ENCODE measurements at places on chromosomes 12 and 14.

DNA sequence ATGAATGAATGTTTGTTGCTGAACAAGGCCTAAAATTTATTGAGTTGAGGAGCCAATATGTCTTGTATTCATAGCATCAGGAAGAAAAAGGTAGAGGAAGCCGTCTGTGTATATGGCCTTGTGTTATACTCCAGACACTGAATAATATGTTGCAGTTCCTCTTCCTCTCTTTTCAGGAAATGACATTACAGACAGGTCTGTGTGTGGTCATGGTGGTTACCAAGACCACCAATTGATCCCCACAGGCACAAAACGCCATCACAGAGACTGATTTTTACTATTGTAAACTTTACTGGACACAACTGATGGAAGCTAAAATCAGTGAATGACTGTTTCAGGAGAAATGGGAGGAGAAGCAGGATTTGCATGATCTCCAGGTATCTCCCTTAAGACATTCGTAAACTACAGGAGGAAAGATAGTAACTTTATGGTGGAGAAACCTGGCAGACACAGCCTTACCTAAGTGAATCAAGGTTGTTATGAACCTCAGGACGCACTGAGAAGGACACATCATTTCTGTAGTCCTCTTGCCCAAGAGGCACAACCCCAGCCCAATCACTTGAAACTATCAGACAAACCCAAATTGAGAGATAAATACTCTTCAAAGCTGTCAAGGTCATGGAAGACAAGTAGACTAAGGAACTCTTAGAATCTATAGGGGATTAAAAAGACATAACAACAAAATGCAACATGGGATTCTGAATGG lies 334.1 kb upstream of the RGS6 start:
- DNase-seq: no peak

GRCh38 chr12:52753283-52753682 lies 23.9 kb downstream of the KRT76 start:
- no peak for DNase-seq

DNA sequence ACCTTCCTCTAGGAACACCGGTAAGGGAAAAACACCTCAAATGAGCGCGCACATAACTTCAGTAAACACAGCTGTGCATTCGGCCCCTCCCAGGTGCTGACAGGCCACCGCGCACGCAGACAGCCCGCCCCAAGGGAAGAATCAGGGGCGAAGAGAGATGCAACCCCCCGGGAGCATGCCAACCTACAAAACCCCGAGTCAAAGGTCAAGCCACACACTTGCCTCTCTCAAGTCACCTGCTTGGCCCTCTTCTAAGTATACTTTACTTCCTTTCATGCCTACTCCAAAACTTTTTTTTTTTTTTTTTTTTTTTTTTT lies 2.3 kb upstream of the CYP46A1 start:
- DNase-seq: no peak

DNA sequence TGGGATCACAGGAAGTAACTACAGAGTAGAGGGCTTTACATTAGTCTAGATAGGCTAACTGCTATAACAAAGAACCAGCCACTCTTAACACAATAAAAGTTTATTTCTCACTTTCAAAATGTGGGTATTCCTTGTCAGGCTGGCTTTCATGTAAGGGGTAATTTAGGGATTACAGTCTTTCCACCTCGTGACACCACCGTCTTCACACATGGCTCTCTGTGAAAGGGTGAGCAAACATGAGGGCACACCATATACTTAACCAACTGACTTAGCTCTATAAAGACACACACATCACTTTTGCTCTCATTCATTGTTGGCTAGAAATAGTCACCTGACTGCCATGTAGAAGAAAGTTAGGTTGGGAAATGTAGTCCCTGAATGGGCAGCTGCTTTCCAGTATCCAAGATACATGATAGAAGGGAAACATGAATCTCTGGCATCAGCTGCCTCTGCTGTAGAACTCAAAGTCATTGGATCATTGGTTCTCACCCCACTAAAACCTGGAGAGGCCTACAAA lies 66.1 kb upstream of the CRY1 start:
- no peak for DNase-seq

DNA sequence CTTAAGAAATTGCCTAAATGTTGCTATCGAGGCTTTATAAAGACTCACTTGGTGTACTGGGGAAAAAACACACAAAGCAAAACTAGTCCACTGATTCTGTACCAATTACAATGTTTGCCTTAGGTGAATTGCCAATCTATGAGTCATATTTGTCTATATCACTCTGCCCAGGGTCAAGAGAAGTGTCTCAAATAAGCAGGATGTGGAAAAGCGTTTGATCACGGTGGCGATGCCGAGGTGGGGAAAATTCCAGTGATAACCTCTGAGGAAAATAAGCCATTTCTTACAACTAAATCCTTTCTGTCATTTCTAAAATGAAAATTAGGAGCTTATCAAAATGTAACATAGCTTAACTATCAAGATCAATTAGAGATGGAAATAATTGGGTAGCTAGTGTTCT lies 148.6 kb upstream of the DIO3 start:
- no peak for DNase-seq

- DNase-seq: peak; percentile 62
Observed at GRCh38 chr12:124599074-124599999, 31.9 kb upstream of the NCOR2 start.

GRCh38 chr12:130424858-130425697 lies 87.4 kb downstream of the PIWIL1 start:
- DNase-seq: no peak

- no peak for DNase-seq
Observed at GRCh38 chr12:103880299-103881142, 39.5 kb upstream of the NT5DC3 start.

DNA sequence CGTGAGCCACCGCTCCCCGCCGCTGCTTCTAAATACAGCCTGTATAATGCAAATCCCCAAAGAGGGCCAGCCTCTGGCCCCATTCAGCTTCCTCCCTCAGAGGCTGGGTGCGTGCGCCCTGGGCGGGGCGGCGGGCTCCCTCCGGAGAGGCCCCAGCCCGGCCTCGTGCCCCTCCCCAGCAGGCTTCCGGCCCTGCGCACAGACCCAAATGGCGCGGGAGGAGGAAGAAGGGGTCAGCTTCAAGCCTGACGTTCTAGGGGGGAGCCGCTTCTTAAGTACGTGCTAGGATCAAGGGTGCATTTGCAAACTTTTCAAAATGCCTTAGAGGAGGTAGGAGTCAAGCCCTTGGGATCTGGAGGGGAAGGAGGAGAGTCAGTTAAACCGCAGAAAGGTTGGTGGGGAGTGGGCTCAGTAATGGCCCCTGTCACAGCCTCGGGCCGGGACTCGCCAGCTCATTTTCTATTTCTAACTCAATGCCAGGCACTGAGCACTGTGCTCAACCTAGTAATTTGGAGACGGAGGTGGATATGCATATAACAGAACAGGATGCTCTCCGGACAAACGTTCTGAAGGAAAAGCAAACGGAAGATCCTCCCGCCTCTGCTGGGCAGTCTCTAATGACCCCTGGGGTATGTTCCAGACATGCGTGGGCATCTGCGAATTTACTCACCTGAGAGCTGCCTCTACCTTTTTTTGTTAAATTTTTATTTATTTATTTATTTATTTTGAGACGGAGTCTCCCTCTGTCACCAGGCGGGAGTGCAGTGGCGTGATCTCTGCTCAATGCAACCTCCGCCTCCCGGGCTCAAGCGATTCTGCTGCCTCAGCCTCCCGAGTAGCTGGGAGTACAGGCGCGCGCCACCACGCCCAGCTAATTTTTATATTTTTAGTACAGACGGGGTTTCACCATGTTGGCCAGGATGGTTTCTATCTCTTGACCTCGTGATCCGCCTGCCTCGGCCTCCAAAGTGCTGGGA lies 32.3 kb downstream of the NINJ2 start:
- peak; percentile 61 for DNase-seq

- DNase-seq: no peak
Observed at GRCh38 chr14:60817113-60817512, 82.6 kb downstream of the MNAT1 start.

GRCh38 chr14:35384455-35385041 lies 20.0 kb downstream of the NFKBIA start:
- no peak for DNase-seq

GRCh38 chr14:99320105-99320572 lies 48.1 kb upstream of the BCL11B start:
- DNase-seq: peak; percentile 93

- no peak for DNase-seq
Observed at GRCh38 chr12:75196865-75197264, 12.8 kb downstream of the KCNC2 start.

DNA sequence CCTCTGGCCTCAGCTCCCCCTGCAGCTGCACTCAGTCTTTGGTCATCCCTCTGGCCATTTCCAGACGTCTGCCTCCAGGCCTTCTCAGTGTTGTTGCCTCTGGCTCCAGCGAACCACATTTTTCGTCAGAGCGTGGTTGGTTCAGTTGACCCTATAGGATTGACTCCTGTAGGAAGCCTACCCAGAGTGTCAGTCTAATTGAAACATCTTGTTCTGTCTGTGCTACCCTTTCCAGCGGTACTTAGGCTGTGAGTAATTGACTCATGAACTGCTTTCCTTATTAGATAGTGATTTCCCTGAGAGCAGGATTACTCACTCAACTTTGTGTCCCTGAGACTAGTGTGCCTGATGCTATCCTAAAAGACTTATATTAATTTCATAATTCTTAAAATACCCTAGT lies 373.2 kb downstream of the ATP23 start:
- DNase-seq: no peak

DNA sequence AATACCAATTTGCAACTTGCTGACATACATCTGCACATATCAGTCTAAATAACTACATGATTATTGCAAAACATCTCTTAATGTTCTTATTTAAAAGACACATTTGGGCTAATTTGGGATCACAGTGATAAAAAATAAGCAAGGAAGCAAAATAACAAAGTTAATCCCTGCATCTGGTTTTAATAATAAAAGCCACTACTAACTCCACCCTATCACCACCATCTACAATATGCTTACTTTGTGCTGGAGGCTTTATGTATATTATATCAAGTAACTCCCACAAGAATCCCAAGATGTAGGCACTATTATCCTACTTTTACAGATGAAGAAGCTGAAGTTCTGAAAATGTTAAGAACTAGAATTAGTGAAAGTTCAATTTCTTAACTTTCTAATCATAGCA lies 45.7 kb downstream of the TAOK3 start:
- no peak for DNase-seq

GRCh38 chr12:87120440-87120839 lies 864.2 kb upstream of the MGAT4C start:
- no peak for DNase-seq

- DNase-seq: no peak
Observed at GRCh38 chr12:92496790-92497189, 206.0 kb upstream of the PLEKHG7 start.

GRCh38 chr12:100295764-100296555 lies 29.0 kb downstream of the SCYL2 start:
- no peak for DNase-seq

DNA sequence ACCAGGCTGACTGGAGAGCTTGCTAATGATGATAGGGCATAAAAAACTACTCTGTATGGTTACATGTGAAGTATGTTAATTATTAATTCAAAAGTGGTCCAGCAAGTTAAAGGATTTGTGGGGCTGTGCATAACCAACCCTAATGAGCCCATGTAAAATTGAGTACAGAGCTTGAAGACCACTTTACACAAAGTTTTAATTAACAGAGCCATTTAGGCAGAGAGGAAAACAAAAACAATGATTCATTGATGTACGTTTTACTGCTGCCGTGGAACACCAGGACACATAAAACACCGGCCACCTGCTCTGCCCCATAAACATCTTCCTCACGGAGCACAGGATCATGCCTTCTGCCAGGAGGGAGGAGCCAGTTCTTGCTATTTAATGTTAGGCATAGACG lies 83.5 kb downstream of the RIMBP2 start:
- no peak for DNase-seq

GRCh38 chr12:68001486-68002466 lies 12.5 kb downstream of the IFNG-AS1 start:
- no peak for DNase-seq

DNA sequence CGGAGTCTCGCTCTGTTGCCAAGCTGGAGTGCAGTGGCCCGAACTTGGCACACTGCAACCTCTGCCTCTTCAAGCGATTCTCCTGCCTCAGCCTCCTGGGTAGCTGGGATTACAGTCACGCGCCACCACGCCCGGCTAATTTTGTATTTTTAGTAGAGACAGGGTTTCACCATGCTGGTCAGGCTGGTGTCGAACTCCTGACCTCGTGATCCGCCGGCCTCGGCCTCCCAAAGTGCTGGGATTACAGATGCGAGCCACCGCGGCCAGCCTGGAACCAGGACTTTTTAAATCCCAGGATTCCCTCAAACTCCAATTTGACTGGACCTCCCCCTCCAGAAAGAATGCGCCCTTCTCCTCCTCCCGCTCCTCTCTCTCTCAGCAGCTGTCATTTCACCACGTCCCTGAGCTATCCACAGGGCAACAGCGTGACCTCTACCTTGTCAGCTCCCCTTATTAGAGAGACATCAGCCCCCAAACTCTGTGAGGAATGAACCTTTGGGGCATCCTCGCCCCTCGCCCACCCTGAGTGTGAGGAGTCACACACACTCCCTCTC lies 2.0 kb downstream of the ESYT1 start:
- DNase-seq: no peak

GRCh38 chr14:81162941-81163340 lies 57.8 kb downstream of the GTF2A1 start:
- DNase-seq: no peak

DNA sequence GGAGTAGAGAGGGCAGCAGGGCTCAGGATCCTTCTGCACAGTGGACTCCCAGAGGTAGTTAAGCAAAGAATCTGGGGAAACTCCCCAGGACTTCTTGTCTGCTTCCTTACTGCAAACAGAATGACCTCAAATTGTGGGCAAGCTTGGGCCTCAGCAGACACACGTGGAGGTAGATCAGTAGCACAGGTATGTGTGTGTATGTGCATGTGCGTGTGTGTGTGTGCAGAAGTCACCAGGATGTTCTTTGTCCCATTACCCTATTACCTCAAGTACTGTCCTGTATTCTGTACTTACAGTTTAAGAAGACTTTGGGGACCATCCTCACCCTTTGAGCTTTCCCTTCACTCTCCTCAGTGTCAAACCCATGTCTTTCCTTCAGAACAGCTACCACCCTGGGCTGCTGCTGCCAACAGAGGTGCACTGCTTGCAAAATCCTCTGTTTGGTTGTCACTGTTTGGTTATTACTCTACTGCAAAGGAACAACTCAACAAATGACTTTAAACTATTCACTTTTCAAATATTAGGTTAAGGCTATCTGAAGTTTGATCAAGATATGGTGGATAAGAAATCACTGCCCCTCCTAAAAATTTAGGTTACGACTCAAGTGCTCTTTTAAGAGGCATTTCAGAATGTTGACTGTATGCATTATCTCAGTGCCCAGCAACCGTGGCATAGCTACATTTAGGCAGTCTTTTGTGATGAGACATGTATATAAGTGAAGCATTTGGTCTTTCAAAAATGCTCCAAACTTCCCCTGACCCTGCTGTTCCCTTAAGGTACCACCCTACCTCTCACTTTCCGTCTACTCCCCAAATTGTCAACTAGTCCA lies 78.2 kb upstream of the MBIP start:
- no peak for DNase-seq

- no peak for DNase-seq
Observed at GRCh38 chr12:124242529-124243065, 52.3 kb upstream of the RFLNA start.

- no peak for DNase-seq
Observed at GRCh38 chr12:10369557-10370415, 20.1 kb downstream of the KLRK1 start.

GRCh38 chr14:80762641-80763228 lies 178.8 kb downstream of the CEP128 start:
- no peak for DNase-seq

GRCh38 chr14:96881713-96882112 lies 84.5 kb downstream of the VRK1 start:
- no peak for DNase-seq

GRCh38 chr12:49689785-49690184 lies 17.4 kb downstream of the FMNL3 start:
- DNase-seq: no peak
